CD4-positive, alpha-beta T cell treated with Interleukin-4 for 1 hour (primary cell): ENCODE measurements at places on chromosomes 6 and 20.
A peak's percentile ranks its signal among the peaks of the same experiment; 100 is the strongest.

DNA sequence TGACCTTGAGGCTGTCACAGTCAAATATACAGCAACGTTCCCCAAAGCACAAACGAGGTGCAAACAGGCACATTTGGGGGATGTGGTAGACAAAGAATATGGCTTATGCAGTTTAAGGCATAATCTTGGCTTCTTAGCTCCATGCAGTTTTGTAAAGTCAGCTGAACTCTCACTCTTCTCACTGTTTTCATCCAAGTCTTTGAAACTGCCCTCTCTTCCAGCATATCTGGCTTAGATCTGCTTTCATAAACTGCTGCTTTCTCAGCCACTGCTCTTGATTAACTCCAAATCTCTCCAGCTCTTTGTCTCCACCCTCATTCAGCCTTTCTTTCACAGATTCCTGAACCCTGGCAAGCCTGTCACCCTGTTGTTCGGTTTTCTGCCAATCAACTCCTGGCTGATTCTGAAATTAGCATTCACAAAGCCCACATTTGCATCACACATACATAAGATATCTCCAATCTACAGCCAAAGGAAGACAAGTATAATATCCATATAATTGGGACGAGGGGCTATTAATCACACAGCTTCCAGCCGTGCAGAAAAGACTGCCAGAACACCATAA lies 301.1 kb upstream of the RNF217 start:
- DNase-seq = no peak

DNA sequence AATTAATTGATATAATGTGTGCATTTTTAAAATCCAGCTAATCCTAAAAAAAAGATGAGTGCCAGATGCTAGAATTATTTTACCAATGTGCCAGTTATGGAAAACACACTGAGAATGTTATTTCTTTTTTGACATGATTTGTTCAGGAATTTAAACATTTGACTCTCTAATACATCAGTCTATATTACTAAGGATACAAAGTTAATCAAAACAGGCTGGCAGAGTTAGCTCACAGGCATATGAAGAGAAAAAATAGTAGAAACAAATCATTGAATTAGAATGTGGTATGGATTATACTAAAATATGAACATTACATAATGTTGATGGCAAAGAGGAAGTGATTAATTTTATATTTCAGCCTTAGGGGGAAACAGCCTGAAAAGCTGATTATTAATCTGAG lies 368.3 kb upstream of the GJE1 start:
- DNase-seq = no peak

GRCh38 chr20:43833511-43834395 lies 80.9 kb upstream of the TOX2 start:
- DNase-seq = no peak

GRCh38 chr6:76742919-76743318 lies 670.5 kb upstream of the IMPG1 start:
- DNase-seq = no peak

DNA sequence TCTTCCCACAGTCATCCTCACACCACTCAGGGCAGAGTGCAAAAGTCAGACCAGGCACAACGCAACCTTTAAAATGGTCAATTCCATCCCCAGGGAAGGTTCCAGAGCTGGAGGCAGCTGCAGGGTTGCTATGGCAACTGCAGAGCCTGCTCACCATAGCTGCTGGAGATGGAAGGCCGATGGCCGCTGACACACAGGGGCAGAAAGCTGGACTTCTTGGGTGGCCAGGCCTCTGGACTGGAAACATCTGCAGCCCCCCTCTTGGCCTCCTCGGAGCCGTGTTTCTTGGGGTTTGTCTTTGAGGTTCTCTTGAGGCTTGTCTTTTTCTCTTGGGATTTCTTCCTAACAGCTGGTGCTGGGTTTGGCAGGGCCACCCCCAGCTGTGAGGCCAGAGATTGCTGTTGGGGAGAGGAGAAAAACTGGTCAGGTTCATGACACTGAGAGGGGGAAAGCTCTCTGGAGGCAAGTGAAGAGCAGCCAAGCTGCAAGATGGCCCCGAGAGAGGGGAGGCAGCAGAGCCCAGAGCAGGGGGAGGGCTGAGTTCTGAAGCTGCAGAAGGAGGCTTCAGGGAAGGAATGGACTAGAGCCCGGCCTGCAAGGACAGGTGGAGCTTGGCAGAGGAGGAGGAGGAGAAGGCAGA lies 10.2 kb downstream of the BNIP5 start:
- DNase-seq = no peak

DNA sequence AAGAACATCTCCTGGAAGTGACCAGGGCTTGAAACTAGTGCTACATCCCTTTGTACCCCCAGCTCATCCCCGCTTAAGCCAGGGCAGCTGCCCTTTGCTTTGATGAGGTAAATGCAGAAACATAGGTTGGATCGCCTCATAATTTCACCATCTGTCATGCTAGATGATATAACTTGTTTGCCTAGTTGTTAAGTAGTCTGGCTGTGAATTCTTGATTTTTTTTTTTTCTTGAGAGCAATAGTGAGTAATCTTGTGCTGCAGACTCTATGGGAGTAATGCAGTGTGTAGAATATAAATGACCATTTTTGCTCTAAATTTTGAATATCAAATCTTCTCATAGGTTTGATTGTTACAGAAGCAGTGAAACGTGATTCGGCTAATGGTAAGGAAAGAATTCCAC lies 4.1 kb downstream of the TRDN start:
- no peak for DNase-seq

GRCh38 chr20:45592574-45593189 lies 13.6 kb upstream of the WFDC8 start:
- DNase-seq = peak; percentile 37

GRCh38 chr6:69974193-69974592 lies 107.8 kb downstream of the COL19A1 start:
- DNase-seq = no peak

- DNase-seq = no peak
Observed at GRCh38 chr6:159829526-159829925, 29.4 kb downstream of the PNLDC1 start.

DNA sequence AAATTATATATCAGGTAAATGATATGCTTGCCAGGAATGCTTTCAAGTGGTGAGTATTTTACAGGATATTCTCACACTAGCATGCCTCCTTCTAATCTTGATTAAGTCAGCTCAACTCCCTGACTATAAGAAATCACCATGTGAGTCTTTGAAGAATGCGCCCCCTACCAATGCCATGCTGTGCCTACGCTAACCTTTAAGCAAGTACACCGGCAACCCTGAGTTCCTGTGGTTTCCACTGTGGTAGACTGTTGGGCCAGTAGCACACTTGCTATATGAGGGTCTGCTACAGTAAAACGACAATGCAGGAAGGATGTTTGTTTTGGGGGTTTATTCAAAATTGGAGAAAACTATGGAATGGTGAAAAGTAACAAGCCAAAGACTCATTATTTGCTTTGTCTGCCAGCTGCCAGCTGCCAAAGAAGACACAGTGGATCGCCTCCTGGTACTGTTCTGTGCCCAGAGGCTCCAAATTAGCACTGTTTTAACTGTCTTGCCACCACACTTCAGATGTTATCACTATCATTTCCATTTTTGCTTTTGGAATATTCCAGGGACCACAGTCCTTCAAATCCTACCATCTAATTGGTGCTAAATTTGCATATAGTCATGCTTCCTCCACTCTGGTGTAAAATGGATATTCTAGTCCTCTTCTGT lies 333.5 kb downstream of the RNGTT start:
- DNase-seq = no peak

- DNase-seq = no peak
Observed at GRCh38 chr20:25273541-25274358, 25.9 kb downstream of the PYGB start.

DNA sequence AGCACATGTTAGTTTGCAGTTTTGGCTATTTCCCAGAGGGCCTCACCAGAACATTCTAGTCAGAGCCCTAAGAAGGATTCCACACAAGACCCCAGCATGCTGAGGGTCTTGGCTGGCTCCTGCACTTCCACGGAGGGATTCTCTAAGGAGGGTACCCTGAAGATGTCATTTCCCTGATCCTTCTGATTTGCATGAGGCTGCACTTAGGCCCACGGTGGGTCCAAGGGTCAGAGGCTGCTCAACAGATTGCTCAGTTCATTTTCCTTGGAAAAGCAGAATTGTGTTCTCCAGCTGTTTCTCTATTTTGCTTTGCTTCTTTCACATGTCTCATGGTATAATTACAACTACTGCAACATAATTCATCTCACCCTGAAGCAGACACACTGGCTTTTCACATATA lies 22.2 kb downstream of the PREP start:
- DNase-seq = no peak

GRCh38 chr6:148912252-148912651 lies 165.4 kb downstream of the UST start:
- DNase-seq = no peak

- DNase-seq = no peak
Observed at GRCh38 chr6:91653895-91654294, 1067.0 kb upstream of the MAP3K7 start.

GRCh38 chr20:32350421-32350820 lies 7.7 kb upstream of the ASXL1 start:
- no peak for DNase-seq

DNA sequence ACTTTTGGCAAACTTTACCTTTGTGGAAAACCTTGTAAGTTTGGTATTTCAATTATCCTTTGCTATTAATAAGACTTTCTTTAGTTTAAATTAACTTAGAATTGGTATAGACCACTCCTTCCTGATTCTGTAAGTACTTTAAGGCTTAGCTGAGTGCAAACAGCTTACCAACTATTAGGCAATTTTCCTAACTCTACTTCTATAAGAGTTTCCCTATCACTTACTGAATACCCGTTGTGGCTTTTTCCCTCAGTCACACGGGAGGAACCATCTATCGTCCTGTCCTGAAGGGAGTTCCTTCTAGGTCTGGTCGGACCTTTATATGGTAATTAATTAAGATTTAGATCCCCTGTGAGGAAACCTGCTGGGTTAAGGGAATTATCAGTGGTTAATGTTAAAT lies 9.6 kb downstream of the SLC35A1 start:
- DNase-seq = no peak

DNA sequence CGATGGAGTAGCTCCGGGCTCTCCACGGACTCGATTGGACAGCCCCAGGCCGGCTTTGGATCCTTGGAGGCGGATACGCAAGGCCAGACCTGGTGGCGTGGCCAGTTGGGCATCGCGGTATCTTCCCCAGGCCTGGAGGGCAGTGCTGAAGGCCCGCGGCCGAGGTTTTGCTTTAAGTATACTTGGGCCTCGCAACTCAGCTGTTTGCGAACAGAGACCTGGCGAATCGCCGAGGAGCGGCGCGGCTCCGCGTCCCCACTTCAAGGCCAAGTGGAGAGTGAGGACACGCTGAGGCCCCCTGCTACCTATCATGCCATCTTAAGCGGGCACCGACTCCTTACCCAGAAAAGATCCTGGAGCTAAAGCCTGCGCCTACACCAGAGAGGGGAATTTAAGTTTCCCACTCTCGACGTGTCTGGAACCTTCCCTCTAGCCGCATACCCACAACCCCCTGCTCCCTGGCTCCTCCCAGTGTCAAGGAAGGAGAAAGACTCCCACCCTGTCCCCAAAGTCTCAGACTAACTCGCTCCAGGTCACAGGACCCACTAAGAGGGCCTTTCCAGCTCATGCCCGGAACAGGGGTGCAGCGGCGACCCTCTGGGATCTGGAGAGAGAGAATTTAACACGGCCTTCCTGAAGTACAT lies 4.1 kb downstream of the LINC00237 start:
- DNase-seq = peak; percentile 22

DNA sequence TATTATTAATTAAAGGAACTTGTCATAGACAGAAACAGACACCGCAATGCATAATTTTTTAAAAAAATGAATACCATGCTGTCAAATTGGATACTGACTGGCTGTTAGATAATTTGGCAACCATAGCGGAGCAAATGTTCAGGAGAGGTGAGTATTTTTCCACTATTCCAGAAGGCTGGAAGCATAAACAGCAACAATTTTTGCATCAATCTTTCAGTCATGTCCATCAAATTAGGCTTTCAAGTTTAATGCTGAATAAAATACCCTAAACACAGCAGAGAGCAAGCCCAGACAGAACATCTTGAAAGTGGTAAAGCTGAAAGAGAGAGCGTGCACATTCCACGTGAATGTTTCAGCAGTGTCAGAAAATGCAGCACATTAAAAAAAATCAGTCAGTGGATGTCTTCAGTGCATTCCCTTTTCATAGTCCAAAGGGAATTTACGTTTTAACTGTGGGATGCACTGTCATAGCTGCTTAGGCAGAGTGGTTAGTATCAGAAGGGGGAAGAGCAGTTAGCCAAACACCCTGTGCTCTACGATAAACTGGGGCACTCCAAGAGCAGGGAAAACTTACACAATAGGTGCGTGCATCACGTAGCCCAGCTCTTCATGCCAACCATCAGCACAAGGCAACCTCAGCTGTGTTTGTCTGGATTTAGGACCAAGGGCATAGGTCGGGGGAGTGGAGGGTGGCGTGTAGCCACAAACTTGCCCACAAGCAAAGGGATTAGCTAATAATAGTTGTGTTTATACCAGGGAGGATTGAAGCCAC lies 116.2 kb upstream of the STMND1 start:
- DNase-seq = no peak

- DNase-seq = no peak
Observed at GRCh38 chr6:14023855-14024254, 93.7 kb upstream of the CD83 start.

DNA sequence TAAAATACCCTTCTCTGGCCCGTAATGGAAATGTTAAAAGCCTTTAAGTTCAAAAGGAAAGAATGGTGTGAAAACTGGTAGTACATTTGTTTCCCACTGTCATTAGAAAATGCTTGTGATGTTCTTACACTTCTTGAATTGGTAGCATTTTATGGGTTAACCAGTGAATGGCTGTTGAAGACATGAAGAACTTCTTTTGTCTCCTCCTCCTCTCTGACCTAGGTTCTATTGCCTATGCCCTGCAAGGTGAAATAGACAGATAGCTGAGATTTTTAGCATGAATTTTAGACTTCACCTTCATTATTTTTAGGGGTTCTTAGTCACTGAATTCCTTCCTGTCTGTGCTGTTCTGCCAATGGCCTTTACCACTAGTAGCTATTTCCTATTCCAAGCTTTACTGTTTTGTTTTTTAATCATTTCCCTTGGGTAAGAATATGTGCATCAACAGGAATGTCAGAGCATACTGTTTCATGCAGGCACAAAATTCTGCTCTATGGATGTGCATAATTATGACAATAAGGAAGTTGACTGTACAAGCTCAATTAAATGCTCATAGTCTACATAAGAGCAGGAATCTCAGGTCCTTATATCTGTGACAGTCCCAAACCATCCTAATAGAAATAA lies 4.9 kb downstream of the TNFAIP3 start:
- DNase-seq = peak; percentile 63

DNA sequence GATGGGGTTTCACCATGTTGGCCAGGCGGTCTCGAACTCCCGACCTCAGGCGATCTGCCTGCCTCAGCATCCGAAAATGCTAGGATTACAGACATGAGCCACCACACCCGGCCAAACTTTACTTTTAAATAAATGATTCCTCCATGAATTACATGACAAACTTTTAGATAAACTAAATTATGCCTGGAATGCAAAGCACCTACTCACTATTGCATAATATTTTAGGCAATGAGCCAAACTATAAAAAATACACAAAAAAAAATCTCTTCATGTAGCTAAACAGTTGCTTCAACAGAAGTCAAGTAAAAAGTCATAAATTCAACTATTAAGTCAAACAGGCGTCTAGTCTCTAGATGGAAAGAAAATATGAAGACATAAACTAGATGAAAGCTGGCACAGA lies 56.5 kb downstream of the PTPRK start:
- no peak for DNase-seq
